CD8-positive, alpha-beta memory T cell (primary cell): ENCODE measurements at places on chromosomes 7 and 10. TPM values are rescaled to one million over a fixed set of nuclear protein-coding genes. Genes with fewer than 3 reads are reported as not detected.

Gene RBP3
- polyA plus RNA-seq: not detected

- DNase-seq: no peak
Observed at GRCh38 chr10:16968416-16969041, 151.3 kb upstream of the RSU1 start.

- DNase-seq: peak; percentile 22
Observed at GRCh38 chr7:100396421-100396982, 23.2 kb downstream of the PILRA start.

GRCh38 chr7:44287488-44288380 is 37.7 kb downstream of the CAMK2B start:
- DNase-seq: no peak

Gene FFAR4
- polyA plus RNA-seq: not detected

Gene CACNA2D1
- not detected for polyA plus RNA-seq

- DNase-seq: no peak
Observed at GRCh38 chr10:15168291-15168785, at the start of gene NMT2. NMT2 (minus strand) TSS chr10:15168693; CDS start chr10:15168612, 81 bp downstream.

DNA sequence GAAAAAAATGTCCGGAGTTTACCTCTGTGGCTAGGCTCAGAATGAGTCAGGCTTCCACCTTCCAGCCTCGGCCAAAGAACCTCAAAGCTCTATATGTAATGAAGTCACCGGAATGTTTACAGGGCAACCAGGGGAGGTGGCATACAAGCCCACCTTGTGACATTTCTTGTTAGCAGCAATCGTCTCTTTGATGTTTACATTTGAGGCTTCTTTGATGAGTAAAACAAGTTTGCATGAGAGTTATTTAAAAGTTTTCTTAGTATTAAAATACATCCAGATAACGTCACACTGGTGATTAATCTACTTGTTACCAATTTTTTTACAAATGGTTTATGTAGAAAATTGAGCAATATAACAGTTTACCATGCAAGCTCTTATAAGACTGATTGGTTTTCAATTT is 133.1 kb upstream of the ADAM12 start:
- no peak for DNase-seq

DNA sequence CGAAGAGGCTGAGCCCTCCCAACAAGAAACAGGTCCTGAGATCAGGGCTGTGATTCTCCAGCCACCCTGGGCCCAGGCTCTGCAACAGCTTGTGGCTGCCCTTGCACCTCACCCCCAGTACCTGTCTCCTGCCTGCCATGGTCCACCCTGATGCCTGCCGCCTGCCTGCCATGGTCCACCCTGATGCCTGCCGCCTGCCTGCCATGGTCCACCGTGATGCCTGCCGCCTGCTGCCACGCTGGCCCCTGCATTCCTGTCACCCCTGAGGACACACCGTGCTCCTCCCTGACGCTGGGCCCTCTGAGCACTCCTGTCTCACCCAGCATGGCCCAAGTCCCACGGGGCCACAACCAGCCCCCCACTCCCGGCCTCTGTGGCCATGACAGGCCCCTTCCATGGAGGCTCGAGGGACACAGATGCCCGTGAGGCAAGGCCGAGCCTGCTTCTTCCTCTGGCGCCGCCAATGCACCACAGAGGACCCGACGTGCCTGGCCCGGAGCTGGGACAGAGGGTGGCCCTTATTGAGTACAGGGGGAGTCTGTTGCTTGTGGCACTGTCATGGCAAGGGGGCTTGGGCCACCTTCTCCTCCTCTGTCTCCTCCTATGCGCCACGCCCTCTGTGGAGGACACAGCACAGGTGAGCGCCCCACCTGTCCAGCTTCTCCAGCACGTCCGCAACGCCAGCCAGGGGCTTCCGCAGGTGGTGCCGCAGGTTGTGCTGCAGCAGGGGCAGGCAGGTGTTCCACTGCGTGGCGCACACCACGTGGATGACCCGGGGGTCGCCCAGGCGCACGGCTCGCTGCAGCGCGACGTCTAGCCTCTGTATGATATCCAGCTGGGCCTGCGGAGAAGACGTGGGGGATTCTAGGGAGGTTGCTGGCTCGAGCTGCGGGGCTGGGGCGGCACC is 18.1 kb downstream of the CFAP46 start:
- DNase-seq: no peak

Gene GNAT3
- polyA plus RNA-seq: not detected

- no peak for DNase-seq
Observed at GRCh38 chr10:110858297-110858934, 13.3 kb upstream of the PDCD4 start.

Gene MLXIPL
- polyA plus RNA-seq: not detected

Gene RNF133
- polyA plus RNA-seq: not detected

GRCh38 chr7:105782391-105783042 is 93.9 kb downstream of the ATXN7L1 start:
- DNase-seq: no peak

Gene SEC61A2
- polyA plus RNA-seq: 2.5 TPM

GRCh38 chr10:74058658-74059057 is 60.7 kb downstream of the VCL start:
- DNase-seq: no peak

DNA sequence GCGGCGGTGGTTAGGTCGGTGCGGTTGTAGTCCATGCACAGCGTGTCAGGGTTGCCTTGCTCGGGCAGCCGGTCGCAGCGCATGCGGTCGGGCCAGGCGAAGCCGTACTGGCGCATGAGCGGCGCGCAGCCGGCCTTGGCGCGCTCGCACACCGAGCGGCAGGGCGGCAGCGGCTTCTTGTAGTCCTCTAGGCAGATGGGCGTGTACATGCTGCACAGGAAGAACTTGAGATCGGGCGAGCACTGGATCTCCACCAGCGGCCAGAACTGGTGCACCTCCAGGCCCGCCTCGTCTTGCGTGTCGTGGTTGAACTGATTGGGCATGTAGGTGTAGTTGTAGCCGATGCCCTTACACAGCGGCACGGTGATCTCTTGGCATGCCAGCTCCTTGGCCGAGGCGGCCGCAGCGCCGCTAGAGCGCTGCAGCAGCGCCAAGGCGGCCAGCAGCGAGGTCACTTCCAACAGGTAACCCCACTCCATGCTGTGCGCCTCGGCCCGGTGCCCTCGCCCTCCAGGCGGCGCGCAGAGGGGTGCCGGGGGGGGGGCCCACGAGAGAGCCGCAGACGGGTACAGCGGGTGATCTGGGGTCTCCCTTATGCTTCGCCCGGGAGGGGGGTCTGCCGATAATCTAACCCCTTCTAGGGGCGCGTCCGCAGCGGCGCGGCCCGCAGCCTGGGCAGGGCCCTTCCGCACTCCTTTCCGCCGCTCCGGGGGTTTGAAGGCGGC is 983 bp downstream of the FZD8 start:
- DNase-seq: peak; percentile 30

DNA sequence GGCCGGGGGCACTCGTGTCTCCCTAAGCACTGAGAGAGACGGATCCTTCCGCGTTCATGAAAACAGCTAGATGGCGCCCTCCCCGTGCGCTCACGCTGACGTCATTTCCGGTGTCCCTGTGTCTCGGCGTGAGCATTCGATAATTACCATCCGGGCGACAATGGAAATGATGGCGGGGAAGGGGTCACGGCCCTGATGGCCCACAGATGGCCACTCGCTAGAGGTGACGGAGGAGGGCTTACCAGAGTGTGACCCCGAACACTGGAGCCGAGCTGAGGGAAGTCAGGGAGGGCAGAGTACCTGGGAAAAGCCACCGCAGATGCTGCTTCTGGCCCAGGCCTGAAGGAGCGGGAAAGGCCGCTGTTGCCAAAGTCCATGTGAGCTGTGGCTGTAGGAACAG is 222.9 kb downstream of the TCERG1L start:
- DNase-seq: no peak

DNA sequence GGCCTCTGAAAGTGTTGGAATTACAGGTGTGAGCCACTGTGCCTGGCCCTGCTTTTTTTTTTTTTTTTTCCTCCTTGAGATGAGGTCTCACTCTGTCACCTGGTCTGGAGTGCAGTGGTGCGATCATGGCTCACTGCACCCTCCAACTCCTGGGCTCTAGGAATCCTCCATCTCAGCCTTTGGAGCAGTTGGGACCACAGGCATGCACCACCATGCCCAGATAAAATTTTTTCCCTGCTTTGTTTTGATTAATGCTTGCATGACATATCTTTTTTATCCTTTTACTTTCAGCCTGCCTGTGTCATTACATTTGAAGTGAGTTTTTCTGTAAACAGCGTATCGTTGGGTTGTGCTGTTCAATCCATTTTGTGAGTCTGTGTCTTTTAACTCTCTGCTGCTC is 97.0 kb downstream of the ANKRD61 start:
- DNase-seq: no peak

GRCh38 chr10:36612436-36612835 is 513.0 kb upstream of the ANKRD30A start:
- no peak for DNase-seq

Gene PAXIP1
- polyA plus RNA-seq: 2.0 TPM

GRCh38 chr10:86329896-86330680 is 36.5 kb downstream of the GRID1 start:
- no peak for DNase-seq

DNA sequence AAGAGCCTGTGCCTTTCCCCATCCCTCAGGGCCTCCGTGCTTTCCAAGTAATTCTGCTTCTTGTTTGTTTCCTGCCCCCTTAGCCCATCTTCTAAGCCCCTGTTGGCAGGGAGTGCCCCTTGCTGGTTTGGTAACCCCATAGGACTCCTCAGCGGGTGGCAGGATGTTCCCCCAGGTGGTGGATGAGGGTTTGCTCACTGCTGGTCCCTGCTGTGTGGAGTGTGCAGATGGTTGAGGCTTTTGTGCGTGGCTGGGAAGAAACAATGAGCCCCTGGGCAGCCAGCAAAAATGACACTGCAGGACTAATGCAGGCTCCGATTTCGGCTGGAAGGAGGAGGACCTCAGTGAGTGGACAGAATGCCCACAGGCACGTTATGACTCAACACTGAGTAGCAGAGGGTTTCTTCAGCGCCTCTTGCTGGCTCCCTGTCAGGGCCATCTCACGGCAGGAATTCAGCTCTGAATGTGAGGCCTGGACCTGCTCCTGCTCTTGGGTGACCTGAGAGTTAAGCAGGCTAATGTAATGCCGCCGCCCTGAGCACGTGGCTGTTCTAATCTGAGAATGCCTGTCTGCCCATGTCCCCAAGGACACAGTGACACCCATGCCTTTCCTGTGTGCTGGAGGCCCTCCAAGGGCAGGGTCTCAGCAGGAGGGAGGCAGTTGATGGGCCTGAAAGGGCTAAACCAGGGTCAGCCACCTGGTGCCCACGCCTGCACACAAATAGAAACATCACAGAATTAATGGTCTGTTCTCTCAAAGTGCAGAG is 16.6 kb downstream of the BAG3 start:
- DNase-seq: no peak

- DNase-seq: no peak
Observed at GRCh38 chr10:96858706-96859050, 26.6 kb downstream of the LCOR start.

DNA sequence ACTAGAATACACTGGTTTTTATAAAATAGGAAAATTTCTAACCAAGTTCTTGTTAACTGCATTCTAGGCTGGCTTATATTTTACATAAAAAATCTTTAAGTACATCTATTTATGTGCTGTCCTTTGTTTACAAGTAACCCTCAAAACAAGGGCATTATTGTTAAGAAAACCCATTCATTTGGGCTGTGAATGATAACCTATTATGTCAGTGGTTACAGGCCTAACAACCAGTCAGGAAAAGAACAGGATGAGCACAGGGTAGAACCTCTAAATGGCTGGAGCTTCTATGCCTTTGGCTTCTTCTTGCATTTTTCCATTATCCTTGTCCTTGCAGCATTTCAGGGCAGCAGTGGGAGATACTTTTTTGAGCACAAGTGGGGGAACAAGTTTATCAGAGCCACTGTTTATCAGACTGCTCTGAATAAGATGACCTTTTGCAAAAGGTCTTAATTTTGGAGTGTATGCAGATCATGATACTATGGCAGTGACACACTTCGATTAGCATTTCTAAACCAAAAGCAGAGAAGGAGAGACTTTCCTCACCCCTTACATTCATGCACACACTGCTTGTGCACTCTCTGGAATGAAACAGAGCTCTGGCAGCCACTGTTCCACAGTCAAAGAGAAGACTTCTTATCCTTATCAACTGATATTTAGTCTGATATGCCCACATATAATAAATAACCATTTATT is 10.9 kb downstream of the GPR37 start:
- no peak for DNase-seq

DNA sequence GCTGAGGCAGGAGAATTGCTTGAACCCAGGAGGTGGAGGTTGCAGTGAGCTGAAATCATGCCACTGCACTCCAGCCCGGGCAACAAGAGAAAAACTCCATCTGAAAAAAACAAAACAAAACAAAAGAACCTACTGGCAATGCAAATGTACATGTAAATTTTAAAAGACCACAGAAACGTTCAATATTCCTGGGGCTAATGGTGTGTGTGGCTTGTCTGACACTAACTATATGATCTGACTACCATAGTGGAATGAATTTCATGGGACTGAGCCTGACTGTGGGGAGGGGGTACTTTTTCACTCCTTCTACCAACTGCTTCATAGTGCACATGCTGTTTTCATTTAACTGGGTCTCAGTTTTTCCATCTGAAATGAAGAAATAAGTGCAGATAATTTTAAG is 69.6 kb downstream of the ITPRID1 start:
- no peak for DNase-seq

GRCh38 chr10:24920907-24921881 is 31.2 kb downstream of the PRTFDC1 start:
- DNase-seq: peak; percentile 15

- DNase-seq: no peak
Observed at GRCh38 chr7:6316226-6316625, 43.8 kb upstream of the CYTH3 start.

DNA sequence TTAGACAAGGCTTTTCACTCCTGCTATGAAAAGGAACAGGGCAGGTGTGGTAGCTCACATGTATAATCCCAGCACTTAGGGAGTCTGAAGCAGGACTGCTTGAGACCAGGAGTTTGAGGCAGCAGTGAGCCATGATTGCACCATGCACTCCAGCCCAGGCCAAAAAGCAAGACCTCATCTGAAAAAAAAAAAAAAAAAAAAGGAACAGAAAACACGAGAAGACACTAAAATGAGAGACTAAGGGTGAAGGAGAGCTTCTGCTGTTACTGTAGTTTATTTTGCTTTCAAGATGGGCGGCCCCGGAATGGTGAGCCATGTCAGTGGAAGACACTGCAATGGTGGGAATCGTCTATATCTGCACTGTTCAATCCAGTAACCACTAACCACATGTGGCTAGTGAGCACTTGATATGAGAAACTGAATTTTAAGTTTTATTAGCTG is 9.9 kb downstream of the PIP4K2A start:
- DNase-seq: no peak

DNA sequence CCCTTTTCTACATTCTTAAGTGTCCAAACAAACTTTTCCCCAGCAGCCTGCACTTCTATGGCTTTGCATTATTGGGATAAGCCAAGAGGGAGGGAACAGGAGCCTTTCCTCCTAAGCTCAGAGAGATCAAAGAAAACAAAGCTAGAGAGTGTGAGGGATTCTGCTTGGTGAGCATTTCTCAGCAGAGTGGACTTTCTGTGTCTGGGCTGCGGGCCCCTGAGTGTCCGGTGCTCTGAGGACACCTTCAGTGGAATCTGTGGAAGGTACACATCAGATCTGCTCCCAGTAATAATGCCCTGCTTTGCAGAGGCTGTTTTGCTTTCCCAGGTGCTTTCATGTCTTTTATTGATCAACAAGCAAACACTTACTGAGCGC is 50.2 kb downstream of the KCNMA1 start:
- DNase-seq: no peak

GRCh38 chr7:98394377-98394836 is 6.5 kb downstream of the BAIAP2L1 start:
- DNase-seq: no peak
